Stimulated activated CD4-positive, alpha-beta T cell treated with anti-CD3 and anti-CD28 coated beads, TNF-alpha, amount 100 ng/mL, for 1 hour (primary cell): ENCODE measurements at places on chromosomes 7 and 10.

DNA sequence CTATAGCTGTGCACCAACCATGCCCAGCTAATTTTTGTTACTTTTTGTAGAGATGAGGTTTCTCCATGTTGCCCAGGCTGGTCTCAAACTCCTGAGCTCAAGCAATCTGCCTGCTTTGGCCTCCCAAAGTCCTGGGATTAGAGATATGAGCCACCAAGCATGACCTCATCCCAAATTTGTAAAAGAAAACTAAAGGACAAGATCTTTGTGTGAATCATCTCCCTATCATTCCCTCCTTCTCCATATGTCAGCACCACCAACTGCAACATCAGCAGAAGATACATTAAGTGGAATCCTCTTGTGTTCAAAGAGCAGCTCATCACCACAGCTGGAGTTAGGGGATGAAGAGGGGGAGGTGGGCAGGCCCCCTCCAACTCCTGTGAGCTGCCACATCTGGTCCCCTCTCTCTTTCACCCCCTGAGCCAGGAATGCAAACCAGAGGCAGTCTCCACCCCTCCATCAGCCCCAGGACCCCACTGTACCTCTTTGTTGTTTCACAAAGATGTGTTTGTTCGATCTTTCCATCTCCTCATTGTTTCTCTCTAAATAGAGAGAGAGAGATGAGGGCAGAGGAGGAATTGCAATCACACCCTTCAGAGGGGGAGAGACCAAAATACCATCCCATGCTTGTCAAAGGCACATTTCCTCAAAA lies 47.3 kb upstream of the PIP4K2A start:
- no peak for DNase-seq

DNA sequence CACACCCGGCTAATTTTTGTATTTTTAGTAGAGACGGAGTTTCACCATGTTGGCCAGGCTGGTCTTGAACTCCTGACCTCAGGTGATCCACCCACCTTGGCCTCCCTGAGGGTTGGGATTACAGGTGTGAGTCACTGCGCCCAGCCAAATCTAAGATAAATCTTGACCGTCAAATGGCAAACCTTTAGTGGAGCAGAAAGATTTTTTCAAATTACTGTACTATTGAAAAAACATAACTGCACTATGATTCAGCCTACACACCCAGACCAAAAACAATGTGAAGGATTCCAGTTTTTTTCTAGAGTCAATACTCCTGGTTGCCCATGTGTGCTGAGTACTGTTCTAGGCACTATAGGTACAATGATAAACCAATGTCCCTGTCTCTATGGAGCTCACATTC lies 33.9 kb upstream of the SVIL start:
- no peak for DNase-seq

DNA sequence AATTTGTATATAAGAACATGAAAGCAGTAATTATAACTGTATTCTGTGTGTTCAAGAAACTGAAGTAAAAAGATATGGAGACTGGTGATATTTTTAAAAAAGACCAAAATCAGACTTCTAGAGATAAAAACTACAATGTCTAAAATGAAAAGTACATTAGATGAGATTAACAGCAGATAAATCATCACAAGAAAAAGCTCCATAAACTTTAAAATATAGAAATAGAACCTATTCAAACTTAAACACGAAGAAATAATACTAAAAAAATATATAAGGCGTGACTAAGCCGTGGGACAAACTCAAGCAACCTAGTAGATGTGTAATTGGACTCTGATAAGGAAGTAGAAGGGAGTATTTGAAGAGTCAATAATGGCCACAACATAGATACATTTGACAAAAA lies 189.1 kb upstream of the ZMIZ1 start:
- no peak for DNase-seq

DNA sequence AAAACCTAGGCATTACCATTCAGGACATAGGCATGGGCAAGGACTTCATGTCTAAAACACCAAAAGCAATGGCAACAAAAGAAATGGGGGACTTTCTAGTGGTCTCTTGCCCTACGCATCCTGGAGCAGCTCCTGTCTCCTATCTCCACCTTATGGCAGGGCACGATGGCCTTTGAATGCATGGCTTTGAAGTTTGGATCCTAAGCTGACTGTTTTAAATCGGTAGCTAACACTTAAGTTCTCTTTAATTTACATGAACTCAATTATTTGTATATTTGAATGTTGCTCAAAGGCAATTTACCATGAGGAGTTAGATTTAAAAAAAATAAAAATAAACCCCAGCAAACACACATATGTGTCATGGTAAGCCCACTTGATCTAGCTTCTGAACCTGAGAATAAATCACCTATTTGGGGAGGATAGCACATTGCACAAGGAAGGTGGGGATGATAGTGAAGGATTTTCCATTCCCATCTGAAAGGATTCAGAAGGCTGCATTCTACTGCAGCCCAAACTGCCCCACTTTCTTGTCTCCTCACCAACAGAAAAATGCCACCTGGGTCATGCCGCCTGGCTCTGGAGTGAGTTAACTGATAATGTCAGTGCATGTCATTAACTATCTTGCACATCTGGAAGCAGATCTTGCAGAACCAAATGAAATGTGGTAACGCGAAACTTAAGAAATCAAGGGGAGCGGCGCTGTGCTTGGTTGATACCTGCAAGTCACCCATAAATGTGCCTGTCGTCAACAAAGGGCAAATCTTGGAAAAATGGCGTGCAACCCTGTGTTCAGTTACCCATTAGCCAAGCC lies 12.4 kb downstream of the KLF6 start:
- no peak for DNase-seq

- no peak for DNase-seq
Observed at GRCh38 chr7:4144811-4145510, 537.1 kb upstream of the FOXK1 start.

- DNase-seq = no peak
Observed at GRCh38 chr10:133391761-133392518, 2.0 kb upstream of the MTG1 start.

DNA sequence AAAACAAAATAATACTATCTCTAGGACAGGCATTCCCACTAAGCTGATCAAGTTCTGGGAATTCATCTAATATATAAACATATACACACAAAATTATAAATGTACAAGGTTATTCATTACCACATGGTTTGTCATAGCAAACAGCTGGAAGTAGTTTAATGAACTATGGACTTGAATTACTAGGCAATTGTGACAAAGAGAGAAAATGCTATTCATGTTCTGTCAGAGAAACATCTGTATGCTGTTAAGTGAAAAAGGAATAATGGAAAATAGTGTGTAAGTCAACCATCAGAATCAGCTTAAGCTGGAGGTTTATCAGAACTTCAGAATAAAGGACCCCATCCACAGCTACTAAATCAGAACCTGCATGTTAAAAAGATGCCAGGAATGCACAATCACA lies 2.8 kb downstream of the ZNF248 start:
- DNase-seq = no peak

DNA sequence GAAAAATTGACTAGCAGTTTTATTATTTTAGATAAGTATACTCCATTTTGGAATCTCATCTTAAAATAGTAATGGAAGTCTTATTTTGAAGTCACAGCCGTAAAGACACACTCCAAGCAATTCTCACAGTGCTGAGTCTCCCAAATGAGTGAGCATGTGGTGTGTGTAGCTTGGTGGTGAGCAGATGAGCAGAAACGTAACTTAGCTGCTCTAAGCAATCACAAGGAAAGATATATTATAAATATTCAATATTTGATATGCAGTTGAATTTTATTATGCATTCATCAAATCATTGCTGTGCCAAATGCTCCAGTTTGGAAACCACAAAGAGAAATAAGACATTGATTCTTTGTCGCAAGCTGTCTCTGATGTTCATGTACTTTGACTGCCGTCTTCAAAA lies 61.2 kb downstream of the CSTF2T start:
- DNase-seq = no peak

GRCh38 chr7:17934612-17935240 lies 5.6 kb downstream of the SNX13 start:
- DNase-seq = no peak

GRCh38 chr10:77117501-77117900 lies 520.1 kb downstream of the KCNMA1 start:
- no peak for DNase-seq

DNA sequence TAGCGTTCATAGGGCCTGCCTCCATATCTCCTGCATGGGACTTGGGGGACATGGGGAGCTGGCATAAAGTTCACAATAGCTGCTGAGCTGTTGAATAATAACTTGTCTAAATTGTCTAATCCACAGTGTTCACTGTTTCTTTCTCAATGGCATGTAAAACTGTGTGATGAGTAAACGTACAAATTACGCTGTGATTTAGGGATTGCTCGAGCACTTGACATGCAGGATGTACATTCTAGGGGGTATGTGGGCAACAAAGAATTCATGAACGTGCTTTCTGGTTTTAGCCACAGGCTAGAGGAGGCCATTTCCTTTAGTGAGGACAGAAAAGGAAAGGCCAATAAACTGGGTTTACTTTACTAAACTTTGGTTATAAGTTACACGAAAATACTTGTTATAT lies 534.2 kb upstream of the ZWINT start:
- DNase-seq = no peak

- DNase-seq = no peak
Observed at GRCh38 chr10:102600816-102601215, 43.5 kb upstream of the TRIM8 start.

GRCh38 chr7:149085866-149086265 lies 4.7 kb downstream of the ZNF786 start:
- DNase-seq = no peak

- DNase-seq = no peak
Observed at GRCh38 chr7:48426331-48426965, 255.2 kb downstream of the ABCA13 start.

GRCh38 chr7:37018954-37019353 lies 294.7 kb upstream of the AOAH start:
- no peak for DNase-seq

DNA sequence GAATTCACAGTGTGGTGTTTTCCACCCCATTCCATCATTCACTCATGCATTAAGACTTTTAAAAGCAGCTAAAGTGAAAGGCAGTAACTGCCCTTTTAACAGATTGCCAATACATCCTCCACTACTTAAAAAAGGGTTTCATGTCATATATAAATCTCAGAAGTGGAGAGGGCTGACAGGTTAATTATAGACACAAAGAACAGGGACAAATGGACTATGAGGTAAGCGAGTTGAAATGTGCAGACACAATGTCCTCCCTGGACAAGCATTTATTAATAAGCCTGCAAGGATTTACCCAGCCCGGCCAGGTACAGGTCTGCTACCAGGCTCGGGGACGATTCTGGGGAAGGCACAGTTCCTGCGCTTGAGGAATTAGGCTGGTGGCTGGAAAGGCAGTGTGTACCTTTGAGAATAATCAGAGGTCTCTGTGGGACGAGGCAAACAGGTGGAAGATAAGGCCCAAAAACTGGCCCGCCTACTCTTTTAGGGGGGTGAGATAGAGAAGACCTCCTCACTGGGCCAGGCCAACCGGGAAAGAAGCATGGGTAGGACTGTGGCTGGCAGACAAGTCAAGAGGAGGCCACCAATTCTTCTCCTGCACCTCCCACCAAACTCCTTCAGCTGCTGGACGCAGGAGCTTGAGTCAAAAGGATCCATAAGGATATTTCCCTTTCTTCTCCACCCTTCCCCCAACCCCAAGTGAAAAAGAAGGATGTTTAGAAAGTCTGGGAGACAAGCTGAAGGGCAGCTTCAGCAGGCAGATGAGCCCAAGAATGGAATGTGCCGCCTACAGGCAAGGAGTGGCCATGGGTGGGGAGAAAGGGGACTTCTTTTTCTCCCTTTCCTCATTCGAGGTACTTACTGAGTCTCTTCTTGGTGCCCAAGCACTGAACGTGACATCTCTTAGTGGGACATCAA lies 1.5 kb downstream of the PDLIM1 start:
- DNase-seq = no peak

GRCh38 chr7:101882595-101883564 lies 65.5 kb downstream of the CUX1 start:
- DNase-seq = no peak

DNA sequence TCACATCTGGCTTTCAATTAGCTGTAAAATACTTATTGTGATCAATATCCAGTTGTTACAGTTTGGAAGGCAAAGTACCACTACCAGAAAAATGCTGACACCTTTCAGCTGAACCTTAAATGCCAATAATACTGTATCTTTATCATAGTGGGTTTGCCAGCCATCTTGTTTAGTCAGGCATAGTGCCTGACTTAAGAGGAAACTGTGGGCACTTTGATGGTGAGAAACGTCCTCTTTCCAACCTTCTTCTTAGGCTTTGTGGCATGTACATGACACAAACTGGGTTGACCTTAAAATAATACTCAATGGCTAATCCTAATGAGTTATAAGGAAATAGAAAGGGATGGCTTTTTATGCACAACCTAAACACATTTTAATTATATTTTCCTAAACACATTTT lies 52.3 kb upstream of the PRR15 start:
- DNase-seq = no peak

DNA sequence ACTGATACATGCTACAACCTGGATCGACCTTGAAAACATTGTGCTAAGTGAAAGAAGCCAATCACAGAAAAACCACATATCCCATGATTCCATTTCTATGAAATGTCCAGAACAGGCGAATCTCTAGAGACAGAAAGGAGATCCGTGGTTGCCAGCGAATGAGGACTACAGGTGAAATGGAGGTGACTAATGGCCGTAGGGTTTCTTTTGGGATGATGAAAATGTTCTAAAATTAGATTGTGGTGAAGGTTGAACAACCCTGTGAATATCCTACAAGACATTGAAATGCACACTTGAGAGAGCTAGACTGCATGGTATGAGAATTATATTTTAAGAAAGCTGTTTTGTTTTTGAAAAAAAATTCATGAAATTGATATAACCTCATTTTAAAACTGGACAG lies 188.5 kb upstream of the PLXNA4 start:
- no peak for DNase-seq

DNA sequence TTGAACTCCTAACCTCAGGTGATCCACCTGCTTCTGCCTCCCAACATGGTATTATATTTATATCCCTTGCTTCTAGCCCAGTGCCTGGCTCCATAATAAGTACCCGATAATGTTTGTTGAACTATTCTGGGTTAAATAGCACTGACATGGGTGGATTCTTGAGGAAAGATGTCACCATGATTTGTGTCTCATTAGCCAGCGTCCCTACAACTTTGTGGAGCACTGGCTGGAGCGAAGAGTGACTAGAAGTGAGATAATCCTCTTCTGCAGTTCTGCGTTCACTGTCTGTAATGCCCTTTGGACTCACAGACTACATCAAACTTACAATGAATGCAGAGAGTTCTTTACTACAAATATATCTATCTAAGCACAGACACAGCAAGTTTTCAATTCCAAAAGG lies 16.9 kb upstream of the AKR1E2 start:
- DNase-seq = no peak

GRCh38 chr7:18760631-18761445 lies 265.3 kb downstream of the HDAC9 start:
- DNase-seq = no peak

GRCh38 chr10:6406220-6407033 lies 173.6 kb downstream of the PRKCQ start:
- no peak for DNase-seq

- DNase-seq = no peak
Observed at GRCh38 chr10:113930482-113931057, 76.1 kb downstream of the NHLRC2 start.

GRCh38 chr7:121016966-121017365 lies 28.5 kb downstream of the CPED1 start:
- DNase-seq = no peak

GRCh38 chr10:128096486-128097199 lies 29.6 kb downstream of the MKI67 start:
- DNase-seq = no peak

GRCh38 chr10:126243306-126243705 lies 145.0 kb downstream of the ADAM12 start:
- no peak for DNase-seq

GRCh38 chr10:70782746-70783680 lies 2.2 kb downstream of the TBATA start:
- DNase-seq = no peak
